IPS DF 6.9 (cell line): ENCODE measurements at places on chromosomes 16 and 17.
A peak's percentile ranks its signal among the peaks of the same experiment; 100 is the strongest.

- no peak for DNase-seq
These were observed at the start of gene MXRA7 for GRCh38 chr17:76710863-76711611. Gene MXRA7, minus strand, starts transcription at chr17:76710965. Its CDS starts 19 bp downstream, at chr17:76710946.

GRCh38 chr16:19822533-19822932, 62.1 kb downstream of the GPRC5B start:
- DNase-seq: no peak

DNA sequence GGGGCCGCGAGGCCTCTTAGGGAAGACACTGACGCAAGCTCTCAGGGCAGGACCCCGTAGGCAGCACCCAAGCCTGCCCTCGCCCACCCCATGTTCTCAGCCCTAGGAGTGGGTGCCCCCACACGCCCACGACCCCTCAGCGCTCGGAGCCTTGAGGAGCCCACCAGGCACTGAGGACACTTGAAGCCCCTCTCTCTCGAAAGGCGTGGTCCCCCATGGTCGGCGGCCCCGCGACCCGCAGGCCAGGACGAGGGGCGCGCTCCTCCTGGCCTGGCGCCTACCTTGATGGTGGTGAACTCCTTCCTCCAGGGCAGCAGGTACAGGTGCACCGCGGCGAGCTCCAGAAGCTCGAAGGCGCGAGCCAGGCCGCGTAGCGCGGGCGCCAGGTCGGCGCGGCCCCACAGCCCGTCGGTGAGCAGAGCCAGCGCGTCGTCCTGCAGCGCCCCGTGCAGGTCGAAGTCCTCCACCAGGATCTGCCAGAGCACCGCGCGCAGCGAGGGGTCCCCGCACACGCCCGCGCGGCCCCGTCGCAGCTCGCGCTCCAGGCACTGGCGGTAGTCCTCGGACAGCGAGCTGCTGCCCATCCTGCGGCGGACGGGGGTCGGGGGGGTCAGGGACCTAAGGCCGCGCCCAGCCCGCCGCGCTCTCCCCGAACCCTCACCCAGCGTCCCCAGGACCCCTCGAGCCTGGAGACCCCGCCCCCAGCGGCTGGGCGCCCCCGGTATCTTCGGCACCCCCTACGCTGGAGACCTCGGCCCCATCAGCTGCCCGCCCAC, 668 bp downstream of the SPATA2L start:
- DNase-seq: no peak

GRCh38 chr17:4706121-4706520, 2.2 kb upstream of the PELP1 start:
- DNase-seq: no peak

DNA sequence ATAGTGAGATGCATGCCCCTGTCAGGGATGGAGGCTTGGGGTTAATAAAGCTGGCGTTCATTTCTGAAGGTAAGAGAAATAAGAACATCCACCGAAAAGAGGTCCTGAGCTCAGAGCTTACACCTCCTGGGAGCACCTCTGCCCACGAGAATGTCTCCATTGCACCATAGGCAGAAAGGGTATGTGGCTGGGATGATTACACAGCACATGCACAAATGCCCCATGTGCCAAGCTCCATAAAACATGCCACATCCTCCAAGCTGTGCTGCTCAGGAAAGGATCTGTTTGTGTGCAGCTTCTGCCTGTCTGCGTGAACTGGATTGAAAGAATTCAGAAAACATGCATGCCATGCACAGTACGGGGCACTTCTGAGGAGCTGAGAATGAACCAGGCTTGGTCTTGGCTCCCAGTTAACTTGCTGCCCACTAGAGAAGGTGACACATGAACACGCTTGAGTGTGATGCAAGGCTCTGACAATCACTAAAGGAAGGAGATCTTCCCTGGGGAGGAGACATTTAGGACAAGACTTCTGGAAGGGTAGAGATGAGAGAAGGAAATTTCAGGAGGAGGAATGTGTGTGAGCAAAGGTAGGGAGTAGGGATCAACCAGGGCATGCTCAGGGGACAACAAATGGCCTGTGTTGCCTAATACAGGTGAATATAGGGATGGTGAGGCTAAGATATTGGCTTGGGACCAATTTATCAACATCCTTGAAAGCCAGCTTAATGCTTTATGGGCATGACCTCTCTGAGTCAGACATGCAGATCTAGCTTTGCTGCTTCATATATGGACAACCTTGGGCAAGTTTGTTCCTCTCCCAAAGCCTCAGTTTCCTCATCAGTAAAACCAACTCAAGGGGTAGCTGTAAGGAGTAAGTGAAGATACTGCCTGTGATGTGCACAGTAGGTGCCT, 32.0 kb upstream of the SMPD3 start:
- no peak for DNase-seq

- no peak for DNase-seq
These were observed 8.1 kb downstream of the CYGB start for GRCh38 chr17:76529224-76530094.

DNA sequence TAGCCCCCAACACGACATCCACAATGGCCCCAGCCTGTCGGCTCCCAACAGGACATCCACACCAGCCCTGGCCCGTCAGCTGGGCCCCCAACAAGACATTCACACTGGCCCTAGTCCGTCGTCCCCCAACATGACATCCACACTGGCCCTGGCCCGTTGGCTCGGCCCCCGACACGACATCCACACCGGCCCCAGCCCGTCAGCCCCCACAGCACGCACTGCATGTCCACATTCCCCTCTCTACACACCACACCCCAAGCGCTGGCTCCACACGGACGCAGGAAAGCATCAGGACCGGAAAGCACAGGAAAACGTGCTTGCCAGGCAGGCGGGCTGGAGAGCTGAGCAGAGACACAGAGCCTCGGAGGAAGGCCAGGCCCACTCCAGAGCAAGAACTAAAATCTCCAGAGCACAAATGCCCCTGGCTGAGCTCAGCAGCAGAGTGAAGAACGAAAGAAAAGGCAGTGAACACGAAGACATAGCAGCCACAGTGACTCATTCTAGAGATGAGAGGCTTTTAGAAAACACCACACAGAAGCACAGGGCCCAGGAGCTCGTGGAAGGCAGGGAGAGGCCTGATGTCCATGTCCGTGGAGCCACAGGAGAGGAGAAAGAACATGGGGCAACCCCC, 50.6 kb downstream of the LMF1 start:
- DNase-seq: no peak

DNA sequence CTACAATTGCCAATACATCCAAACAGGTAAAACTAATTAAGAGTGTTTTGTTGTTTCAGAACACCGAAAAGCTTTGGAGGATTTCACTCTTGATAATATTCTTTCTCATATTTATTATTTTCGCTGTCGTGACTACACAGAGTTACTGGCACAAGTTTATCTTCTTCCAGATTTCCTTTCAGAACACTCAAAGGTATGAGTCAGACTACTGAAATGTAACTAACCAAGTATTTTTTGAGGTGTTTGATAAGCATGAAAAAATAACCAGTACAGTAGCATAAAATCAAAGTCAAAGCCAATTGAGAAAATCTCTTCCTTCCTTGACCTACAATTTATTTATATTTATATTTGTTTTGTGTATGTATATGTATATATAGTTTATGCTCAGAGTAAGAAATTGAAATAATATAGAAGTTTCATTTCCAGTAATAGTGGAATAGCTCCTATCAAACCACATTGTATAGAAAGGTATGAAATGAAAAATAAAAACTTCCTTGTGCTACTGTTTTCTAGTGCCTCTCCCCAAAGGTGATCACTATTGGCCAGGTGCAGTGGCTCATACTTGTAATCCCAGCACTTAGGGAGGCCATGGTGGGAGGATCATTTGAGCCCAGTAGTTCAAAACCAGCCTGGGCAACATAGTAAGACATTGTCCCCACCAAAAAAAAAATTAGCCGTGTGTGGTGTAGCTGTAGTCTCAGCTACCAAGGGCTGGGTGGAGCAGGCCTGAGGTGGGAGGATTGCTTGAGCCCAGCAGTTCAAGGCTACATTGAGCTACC, 10.9 kb downstream of the RAD51C start:
- DNase-seq: no peak

DNA sequence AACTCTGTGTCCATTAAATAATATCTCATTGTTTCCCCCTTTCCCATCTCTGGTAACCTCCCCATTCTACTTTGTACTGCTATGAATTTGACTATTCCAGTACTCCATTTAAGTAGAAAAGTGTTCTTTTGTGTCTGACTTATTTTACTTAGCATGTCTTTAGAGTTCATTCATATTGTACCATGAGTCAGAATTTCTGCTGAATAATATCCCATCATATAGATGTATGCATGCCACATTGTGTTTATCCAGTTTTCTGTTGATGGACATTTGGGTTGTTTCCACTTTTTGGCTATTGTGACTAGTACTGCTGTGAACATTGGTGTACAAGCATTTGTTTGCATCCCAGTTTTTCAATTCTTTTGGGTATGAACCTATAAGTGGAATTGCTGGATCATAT, 6.0 kb downstream of the PPM1D start:
- DNase-seq: no peak

DNA sequence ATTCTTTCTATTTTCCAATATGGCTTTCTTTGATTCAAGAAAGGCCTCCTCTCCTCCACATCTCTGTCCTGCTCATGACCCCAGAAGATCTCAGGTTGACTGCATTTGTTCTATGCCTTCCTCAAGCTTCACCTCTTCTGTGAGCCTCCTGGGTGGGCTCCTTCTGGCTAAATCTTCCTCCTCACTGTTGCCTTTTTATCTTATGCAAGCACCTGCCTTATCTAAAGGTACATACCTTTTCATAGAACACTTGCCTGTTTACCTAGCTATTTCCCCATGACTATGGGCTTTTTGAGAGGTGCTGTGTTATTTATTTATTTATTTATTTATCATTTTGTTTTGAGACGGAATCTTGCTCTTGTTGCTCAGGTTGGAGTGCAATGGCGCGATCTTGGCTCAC, 81.1 kb downstream of the UTP18 start:
- no peak for DNase-seq

- DNase-seq: no peak
These were observed 141.2 kb downstream of the WWOX start for GRCh38 chr16:78240459-78241222.

DNA sequence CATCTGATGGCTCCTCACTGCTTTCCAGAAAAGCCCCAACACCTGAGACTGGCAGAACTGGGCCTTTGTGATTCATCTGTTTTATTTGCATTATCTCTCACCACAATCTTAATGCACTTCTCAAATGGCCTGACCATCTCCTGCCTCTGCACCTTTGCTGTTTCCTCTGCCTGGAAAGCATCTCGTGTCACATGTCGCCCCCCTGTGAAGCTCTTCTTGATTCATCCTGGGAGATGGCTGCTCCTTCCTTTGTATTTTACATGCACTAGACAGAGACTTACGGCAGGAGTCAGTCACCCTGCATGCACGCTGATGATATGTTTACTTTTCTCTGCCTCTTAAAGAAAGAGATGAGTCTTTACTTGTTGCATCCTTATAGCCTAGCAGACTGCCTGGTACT, 30.0 kb downstream of the HNF1B start:
- DNase-seq: no peak

DNA sequence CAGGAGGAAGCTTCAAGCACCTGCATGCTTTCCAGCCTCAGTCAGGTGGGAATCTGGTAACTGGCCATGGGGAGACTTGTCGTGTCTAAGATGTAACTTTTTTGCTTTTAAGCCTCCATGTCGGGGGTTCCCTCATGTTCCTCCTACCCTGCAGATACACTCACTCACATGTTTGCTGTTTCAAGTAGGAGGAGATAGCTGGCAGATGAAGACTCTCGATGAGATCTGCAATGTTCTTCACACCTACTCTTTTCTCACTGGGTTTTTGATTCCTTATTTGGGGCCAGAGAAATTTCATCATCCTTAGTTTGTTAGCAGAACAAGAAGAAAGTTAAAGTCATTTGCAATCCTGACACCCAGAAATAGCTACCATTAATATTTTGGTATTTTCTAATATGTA, 24.7 kb downstream of the UTP4 start:
- no peak for DNase-seq

DNA sequence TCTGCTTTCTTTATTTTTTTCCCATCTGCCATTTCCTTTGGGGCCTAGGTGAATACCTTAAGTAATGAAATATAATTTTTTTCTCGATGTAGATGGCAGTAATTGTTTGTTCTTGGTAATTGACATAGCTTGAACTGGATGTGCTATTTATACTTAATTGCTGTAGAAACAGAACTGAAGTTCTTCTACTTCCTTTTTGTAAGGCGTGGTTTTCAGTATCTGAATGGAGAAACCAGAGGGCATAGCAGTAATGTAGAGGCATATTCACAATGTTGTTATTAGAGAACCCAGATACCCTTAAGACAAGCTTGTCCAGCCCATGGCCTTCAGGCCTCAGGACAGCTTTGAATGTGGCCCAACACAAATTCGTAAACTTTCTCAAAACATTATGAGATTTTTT, 16.4 kb downstream of the ATP6V0A1 start:
- no peak for DNase-seq

DNA sequence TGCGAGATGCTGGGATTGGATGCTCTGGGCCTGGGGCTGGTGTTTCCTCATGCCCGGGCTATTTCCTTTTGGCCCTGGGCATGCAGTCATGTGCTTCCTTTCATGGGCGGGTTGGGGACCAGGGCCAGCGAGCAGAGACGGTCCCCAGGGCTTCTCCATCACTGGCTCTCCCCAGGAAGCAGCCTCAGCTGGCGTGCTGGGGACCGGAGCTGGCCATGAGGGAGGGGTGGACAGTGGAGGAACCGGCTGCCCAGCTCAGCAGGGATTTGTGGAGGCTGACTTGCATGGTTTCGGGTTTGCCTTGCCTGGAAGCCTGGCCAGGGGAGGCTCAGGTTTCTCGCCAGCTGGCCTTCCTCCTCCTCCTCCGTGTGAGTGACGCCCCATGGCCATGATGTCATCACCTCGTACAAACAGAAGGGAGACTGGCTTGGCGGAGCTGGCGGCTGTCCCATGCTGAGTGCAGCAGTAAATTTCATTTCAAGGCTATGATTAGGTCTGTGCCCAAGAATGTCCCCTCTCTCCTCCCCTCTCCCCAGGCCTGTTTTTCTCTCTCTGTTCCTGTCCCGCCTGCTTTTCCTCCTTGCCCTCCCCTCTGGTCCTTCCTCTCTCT, 8.9 kb upstream of the TIMP2 start:
- DNase-seq: no peak

- no peak for DNase-seq
These were observed 178.7 kb downstream of the GRIN2A start for GRCh38 chr16:10003486-10003885.

GRCh38 chr16:9772526-9773225, 409.6 kb downstream of the GRIN2A start:
- no peak for DNase-seq

- no peak for DNase-seq
These were observed 86.1 kb downstream of the RPA1 start for GRCh38 chr17:1915889-1916288.

GRCh38 chr16:27722892-27723450, 173.0 kb downstream of the KATNIP start:
- no peak for DNase-seq

GRCh38 chr17:49936386-49936785, 32.6 kb upstream of the DLX4 start:
- no peak for DNase-seq

- DNase-seq: peak; percentile 25
These were observed 1032.2 kb downstream of the CDH11 start for GRCh38 chr16:64089697-64090096.

GRCh38 chr16:27784351-27785306, 234.7 kb downstream of the KATNIP start:
- no peak for DNase-seq

DNA sequence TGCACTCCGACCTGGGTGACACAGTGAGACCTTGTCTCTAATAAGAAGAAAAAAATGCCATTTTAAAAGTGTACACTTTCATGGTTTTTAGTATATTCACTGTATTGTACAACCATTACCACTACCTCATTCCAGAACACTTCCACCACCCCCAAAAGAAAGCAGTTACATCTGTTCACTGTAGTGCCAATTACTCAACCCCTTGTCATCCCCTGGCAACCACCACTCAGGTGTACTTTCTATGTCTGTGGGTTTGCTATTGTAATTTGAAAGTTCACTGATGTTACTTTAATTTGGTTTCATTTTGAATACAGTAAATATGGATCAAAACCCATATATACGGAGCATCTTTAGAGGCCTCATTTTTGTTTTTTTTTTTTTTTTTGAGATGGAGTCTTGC, 6.1 kb downstream of the ZG16 start:
- no peak for DNase-seq
